ENCODE measurements at places on chromosomes 5 and 9.

DNA sequence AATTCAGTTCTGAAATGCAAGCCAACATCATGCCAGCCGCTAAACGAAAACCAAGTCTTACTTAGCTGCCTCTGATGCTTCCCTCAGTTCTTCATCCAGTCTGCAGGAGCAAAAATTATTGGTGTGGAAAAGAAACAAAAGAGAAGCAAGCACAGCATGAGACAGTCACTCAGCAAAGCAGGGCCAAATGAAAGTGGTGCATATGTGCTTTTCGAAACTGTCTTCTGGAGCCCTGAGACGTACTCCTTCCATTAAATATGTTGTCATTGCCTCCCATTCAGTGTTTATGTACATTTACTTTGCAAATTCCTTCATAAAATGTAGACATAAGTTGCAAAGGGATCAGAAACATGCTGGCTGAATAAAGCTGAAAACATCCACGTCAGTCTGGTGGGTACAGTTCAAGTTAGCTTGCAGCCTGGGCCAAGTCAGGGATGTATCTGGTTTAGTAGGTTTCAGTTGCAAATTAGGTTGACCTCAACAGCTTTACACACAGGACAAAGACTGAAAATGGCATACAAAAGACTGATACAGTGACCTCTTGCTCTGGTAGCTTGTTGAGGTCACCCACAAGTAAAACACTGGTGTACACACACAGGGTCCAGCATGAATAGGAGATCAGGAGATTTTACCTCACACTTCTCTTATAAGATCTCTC is 139.7 kb upstream of the PCA3 start:
- no peak for DNase-seq

DNA sequence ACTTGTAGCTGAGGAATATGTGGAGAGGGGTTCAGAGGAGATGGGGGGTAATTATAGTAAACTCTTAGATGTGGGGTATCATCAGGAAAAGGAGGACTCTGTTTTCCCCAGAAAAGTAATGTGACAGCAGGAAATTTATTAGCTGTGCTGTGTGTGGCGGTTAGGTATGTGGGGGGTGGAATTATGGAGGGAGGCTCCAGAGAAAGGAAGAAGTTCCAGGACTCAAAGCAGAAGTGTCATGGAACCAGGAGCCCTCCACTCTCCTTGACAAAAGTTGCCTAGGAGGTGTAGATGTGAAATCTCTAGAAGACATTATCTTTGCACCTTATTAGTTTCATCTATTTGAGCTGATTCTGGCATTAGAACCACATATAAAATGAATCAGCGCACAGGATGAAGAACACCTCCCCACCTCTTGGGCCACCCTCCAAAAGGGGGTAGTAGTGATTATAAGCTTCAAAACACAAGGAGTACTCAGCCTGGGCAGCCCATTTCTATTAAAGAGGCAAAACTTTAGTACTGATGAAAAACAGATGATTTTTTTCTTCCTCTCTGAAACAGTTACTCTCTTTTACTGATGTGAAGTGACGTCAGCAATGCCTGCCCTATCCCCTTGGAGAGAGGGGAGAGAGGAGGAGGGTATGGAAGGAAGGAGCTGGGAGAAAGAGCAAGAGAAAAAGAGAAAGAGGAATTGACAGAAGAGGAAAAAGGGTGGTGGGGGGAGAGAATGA is 18.2 kb downstream of the NR2F1 start:
- DNase-seq: no peak

DNA sequence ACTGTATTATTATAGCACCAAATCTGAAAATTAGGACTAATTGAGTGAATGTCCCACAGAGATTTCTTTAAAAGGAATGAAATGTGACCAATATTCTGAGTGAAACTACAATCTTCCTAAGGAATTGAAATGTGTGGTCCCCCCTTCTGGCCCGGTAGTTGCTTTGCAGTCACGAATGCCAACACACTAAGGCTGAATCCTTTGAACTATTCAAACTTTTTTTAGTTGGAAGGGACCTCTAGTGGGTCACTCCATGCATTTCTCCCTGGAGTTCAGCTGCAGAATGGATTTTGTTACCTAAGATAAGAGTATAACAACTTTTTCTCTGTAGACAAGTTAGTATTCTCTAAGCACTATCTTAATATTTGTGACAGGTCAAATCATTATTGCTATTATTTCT is 2.8 kb downstream of the CDH6 start:
- peak; percentile 21 for DNase-seq

DNA sequence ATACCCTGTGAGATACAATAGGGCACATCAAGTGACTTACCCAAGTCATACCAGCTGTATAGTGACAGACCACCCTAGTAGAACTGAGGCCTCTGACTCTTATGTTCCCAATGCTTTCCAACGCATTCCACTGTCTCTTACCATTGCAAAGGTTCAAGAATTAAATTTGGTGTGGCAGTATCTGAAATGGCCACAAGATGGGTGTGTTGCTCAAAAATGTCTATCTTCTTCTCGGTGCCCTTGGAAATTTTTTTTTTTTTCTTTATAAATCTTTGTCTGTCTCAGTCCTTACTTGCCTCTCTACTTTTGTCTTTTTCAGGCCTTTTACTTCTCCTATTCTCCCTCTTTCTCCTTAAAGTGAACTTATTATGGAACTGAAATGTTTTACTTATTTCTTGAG is 48.4 kb downstream of the GPR21 start:
- peak; percentile 49 for DNase-seq
